ENCODE measurements at places on chromosomes 1 and 21.

DNA sequence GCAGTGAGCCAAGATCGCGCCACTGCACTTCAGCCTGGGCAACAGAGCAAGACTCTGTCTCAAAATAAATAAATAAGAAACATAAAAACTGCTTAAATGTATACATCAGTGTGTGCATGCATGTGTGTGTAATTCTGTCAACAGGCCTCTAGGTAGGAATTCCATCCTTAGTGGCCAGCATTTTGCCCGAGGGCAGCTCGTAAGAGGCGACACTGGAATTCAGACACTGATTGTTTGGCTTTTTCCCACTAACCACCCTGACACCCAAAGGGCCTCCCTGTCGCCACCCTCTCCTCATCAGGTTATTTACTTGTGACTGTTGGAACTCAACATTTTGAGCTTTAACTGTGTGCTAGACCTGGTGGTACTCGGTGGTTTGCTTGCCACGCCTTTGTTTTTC is 64.0 kb upstream of the KIF1B start:
- DNase-seq = no peak

DNA sequence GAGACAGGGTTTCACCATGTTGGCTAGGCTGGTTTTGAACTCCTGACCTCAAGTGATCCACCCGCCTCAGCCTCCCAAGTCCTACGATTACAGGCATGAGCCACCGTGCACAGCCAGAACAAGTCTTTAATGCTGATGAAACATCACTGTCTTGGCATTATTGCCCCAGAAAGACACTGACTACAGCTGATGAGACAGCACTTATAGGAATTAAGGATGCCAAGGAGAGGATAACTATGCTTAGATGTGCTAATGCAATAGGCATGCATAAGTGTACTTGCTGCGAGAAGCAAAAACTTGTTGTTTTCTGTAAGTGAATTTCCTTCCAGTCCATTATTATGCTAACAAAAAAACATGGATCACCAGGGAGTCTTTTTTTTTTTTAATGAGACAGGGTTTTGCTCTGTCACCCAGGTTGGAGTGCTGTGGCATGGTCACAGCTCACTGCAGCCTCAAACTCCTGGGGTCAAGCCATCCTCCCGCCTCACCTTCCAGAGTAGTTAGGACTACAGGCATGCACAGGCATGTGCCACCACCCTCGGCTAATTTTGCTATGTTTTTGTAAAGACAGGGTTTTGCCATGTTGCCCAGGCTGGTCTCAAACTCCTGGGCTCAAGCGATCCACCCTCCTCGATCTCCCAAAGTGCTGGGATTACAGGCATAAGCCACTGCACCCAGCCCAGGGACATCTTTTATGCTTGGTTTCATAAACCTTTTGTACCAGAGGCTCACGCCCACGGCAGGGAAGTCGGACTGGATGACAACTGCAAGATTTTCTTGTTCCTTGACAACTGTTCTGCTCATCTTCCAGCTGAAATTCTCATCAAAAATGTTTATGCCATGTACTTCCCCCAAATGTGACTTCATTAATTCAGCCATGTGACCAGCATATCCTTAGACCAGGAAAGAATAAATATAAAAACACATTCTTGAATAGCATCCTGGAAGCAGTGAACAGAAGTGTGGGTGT is 23.1 kb downstream of the RHEX start:
- DNase-seq = no peak

GRCh38 chr1:208343226-208343625 is 99.0 kb upstream of the PLXNA2 start:
- no peak for DNase-seq

GRCh38 chr1:213296558-213296957 is 245.5 kb downstream of the RPS6KC1 start:
- DNase-seq = no peak

- no peak for DNase-seq
Observed at GRCh38 chr1:17047924-17048323, 5.9 kb downstream of the SDHB start.

DNA sequence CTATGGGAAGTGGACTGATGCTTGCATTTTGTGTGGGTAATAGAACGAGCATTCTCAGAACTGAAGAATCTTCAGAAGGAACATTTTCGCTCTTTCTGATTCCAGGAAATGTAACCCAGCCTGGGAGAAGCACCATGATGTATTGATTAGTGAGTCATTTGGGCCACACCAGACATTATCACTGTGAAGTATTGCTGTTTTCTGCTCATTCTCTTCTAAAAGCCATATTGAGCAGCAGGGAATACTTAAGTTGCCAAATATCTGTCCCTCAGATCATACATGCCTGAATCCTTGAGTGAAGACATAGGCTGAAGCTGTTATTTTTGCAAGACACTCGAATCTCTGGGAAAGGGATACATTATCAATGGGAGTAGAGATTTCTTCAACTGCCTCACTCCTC is 213.1 kb downstream of the PCP4 start:
- no peak for DNase-seq

DNA sequence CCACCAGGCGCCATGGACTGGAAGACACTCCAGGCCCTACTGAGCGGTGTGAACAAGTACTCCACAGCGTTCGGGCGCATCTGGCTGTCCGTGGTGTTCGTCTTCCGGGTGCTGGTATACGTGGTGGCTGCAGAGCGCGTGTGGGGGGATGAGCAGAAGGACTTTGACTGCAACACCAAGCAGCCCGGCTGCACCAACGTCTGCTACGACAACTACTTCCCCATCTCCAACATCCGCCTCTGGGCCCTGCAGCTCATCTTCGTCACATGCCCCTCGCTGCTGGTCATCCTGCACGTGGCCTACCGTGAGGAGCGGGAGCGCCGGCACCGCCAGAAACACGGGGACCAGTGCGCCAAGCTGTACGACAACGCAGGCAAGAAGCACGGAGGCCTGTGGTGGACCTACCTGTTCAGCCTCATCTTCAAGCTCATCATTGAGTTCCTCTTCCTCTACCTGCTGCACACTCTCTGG is 3.8 kb downstream of the GJB3 start:
- DNase-seq = no peak

- DNase-seq = no peak
Observed at GRCh38 chr1:74937176-74937575, 197.0 kb upstream of the LHX8 start.

DNA sequence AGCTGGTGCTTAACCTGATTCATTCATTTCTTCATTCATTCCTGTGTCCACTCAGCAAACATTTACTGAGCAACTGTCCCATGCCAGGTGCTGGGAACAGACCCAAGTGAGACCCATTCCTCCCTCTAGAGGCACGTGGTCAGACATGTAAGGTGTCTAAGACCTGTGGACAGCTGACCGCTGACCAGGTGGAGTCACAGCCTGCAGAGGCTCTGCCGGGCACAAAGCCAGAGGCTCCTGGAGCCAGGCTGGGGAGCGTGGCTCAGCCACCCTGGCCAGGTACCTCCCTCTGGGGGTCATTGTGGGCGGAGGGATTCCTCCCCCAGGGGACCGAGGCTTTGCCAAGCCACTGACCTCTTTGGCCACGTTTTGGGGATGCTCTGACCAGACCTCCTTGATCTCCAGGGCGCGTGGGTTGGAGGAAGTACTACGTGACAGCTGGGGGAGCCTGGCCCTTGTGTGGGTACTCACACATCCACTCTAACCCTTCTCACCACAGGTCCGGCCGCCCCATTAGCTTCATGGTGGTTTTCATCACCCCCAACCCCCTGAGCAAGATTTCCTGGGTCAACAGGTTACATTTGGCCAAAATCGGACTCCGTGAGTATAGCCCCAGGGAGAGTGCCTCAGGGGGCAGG is 100.3 kb downstream of the ARHGEF10L start:
- DNase-seq = no peak

DNA sequence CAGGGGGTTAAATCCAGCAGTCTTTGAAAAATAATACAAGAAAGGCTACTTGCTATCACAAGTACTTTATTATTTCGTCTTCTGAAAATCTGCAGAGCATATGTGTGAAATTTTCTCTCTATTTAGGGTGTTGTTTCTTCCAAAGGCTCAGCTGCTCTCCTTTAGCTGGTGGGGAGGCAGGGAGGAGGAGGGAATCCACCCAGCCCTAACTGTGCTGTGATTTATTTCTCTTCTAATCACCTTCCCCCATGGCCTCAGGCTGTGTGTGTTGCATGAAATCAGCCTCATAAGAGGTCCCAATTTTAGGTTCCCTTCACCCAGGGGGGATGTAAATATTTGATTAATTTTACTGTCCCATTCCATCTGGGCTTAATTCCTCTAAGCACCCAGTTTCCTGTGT is 77.6 kb upstream of the PGBD5 start:
- DNase-seq = no peak

DNA sequence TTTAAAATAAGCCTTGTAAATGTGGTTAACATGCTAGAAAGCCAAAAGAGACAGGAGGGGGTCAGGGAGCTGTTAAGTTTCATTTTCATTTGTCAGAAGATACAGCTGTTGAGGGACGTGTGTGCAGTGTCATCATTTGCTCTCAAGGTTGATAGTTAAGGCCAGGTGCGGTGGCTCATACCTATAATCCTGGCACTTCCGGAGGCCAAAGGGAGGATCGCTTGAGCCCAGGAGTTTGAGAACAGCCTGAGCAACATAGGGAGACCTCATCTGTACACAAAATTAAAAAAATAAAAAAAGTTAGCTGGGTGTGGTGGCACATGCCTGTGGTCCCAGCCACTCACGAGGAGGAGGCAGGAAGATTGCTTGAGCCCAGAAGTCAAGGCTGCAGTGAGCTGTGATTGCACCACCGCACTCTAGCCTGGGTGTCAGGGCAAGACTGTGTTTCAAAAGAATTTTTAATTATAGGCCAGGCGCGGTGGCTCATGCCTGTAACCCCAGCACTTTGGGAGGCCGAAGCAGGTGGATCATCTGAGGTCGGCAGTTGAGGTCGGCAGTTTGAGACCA is 22.7 kb downstream of the ZBTB8OS start:
- DNase-seq = peak; percentile 33

- no peak for DNase-seq
Observed at GRCh38 chr1:175197531-175197930, 5.0 kb upstream of the KIAA0040 start.

DNA sequence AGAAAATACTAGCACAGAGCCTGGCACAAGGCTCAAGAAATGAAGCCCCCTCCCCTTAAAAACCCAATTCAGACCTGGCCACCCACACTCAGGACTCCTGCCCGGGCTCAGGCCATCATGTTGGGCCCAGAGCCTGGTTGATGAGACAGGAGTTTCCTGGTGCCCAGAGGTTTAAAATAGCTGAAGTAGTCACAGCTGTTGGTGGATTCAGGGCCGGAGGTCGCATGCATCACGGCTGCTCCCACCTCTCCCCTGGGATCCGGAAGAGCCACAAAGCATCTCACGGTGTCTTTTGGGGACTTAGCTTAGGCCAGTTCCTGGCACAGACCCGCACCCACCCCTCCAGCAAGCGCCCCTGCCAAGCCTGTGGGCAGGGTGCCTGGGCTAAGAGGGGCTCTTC is 2.6 kb upstream of the PADI2 start:
- no peak for DNase-seq

- peak; percentile 30 for DNase-seq
Observed at GRCh38 chr1:76330991-76331603, 256.6 kb downstream of the ST6GALNAC3 start.

GRCh38 chr1:51301152-51301843 is 29.1 kb downstream of the TTC39A start:
- no peak for DNase-seq

DNA sequence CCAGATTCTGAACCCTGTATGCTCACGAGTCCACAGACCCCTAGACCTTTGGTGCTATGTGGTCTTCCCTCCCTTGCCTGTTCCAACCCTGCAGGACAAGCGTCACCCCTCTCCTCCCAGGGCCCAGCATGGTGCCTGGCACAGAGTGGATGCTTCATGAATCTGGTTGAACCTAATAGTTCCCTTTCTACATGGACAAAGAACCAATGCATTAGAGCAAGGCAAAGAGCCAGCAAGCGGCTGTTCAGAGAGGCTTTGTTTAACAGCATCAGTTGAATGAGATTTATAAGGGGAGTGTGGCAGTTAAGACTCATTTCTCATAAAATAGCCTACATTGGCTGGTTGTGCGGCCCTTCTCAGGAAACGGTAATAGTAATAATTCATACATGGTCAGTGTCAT is 14.9 kb downstream of the SLC26A9 start:
- DNase-seq = no peak

- peak; percentile 91 for DNase-seq
Observed at GRCh38 chr21:33588485-33589335, at the start of gene DONSON. Gene DONSON, minus strand, starts transcription at chr21:33588684. Its CDS starts 43 bp downstream, at chr21:33588641.

GRCh38 chr1:27487966-27488884 is 1.7 kb downstream of the WASF2 start:
- DNase-seq = no peak

- DNase-seq = no peak
Observed at GRCh38 chr1:179925922-179926849, 28.4 kb upstream of the CEP350 start.
